ENCODE measurements at places on chromosomes 5 and 9. TPM values are rescaled to one million over a fixed set of nuclear protein-coding genes. Genes with fewer than 3 reads are reported as not detected.

STK32A gene
- 0.24 TPM for total RNA-seq

C9orf153 gene
- total RNA-seq = not detected

FBP1 gene
- total RNA-seq = not detected

TRIM41 gene
- 8.9 TPM for total RNA-seq

SLC46A2 gene
- not detected for total RNA-seq

TMEM171 gene
- total RNA-seq = 0.24 TPM

DBH gene
- total RNA-seq = not detected

GPX8 gene
- 119 TPM for total RNA-seq

SPATA31E1 gene
- total RNA-seq = not detected

CD274 gene
- 3.7 TPM for total RNA-seq

FGF18 gene
- total RNA-seq = not detected

LCN15 gene
- total RNA-seq = not detected

CCL28 gene
- total RNA-seq = 0.65 TPM

GPR151 gene
- total RNA-seq = not detected

FABP6 gene
- not detected for total RNA-seq

BARHL1 gene
- total RNA-seq = not detected

SREK1IP1 gene
- 11.3 TPM for total RNA-seq

SPATA31A3 gene
- total RNA-seq = not detected

PCDHA9 gene
- not detected for total RNA-seq

EQTN gene
- not detected for total RNA-seq

CTXN3 gene
- total RNA-seq = not detected

ABO gene
- not detected for total RNA-seq

RNF180 gene
- total RNA-seq = 2.6 TPM

WNK2 gene
- not detected for total RNA-seq

RNF224 gene
- not detected for total RNA-seq

SPEF2 gene
- 1.8 TPM for total RNA-seq

MACIR gene
- total RNA-seq = 4.6 TPM

EGFLAM gene
- 3.4 TPM for total RNA-seq

SCGB3A2 gene
- total RNA-seq = not detected

MAN1B1 gene
- total RNA-seq = 94.1 TPM

GCNT4 gene
- total RNA-seq = 0.32 TPM

GABRA1 gene
- not detected for total RNA-seq

Data from epithelial cell of alveolus of lung (primary cell).